ENCODE measurements at places on chromosomes 4 and X.

DNA sequence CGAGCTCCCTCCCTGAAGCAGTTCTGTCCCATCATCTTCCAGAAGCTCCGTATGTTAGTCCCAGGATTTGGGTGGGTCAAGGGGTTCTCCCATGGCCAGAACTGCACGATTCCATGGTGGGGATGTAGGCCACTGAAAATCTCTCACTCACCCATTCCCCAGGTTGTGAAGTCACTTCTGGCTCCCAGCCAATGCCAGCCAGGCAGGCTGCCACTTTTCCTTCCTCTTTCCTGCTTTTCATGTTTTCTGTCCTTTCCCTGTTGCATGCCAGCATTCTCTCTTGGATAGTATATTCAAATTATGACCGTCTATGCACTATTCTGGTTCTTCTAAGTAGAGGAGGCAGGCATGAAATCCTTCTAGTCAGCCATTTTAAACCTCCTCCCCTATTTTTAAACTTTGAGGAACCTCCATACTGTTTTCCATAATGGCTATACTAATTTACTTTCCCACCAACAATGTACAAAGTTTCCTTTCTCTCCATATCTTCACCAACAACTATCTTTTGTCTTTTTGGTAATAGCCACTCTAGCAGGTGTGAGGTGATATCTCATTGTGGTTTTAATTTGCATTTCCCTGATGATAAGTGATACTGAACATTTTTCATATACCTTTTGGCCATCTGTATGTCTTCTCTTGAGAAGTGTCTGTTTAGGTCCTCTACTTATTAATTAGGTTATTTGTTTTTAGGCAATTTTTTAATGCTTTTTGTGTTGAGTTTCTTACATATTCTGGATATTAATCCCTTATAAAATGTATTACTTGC lies 182.1 kb upstream of the TET2 start:
- no peak for DNase-seq

DNA sequence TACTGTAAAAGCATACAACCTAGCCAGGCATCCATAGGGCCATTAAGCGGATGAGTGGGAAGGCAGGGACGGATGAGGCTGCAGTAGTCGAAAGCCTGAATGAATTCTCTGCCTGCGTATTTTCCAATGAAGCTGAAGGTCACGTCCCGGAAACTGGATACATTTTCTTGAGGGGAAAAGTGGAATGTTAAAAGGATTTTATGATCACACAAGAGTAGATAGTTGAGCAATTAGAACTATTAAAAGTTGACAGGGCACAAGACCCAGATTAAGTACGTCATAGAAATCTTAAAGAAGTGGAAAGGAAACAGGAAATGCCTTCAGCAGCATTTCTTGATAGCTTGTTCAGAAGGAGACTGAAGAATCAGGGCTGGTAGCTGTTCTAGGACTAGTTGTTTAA lies 98.3 kb upstream of the CXXC4 start:
- no peak for DNase-seq

- DNase-seq, result no peak
Observed at GRCh38 chr4:6752486-6752829, 30.1 kb upstream of the KIAA0232 start.

DNA sequence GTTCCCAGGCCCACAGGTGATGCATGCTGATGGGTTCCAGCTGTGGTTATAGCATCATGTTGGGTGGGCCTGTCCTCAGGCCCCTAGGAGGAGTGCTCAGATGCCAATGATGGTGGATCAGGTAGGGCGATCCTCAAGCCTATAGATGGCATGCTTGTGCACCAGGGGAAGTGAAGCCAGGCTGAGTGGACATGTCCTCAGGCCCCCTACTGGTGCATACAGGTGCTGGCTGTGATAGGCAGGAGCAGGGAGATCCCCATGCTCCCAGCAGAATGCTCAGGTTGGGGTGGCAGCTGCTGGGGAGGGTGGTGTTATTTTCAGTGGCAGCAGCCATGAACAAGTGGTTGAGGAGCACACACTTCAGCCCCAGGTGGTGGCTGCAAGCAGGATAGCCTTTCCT lies 96.0 kb downstream of the SMARCA1 start:
- DNase-seq, result no peak

DNA sequence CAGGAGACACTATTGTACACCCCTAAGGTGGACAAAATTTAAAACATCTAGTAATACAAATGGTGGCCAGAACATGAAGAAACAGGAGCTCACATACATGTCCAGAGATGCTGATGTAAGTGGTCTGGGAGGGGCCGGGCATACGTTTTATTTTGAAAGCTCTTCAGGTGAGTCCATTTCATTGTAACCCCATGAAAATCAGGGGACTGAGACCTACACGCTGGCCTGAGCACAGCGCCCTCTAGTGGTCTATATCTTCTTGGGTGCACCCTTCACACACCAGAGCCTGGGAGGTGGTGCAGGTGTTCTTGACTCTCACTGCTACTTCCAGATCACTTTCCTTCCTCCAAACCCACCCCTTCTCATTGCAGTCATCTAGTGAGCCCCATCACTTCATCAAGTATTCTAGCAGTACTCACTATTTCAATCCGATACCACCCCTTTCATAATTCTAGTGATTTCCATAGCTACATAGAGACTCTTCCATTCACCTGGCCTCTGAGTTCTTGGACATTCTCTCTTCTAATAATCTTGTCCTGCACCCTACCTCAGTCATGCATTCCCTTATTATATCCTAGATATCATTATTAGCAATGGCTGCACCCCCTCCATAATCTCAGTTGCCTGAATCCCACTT lies 4.3 kb upstream of the TLR6 start:
- peak; percentile 46 for DNase-seq

DNA sequence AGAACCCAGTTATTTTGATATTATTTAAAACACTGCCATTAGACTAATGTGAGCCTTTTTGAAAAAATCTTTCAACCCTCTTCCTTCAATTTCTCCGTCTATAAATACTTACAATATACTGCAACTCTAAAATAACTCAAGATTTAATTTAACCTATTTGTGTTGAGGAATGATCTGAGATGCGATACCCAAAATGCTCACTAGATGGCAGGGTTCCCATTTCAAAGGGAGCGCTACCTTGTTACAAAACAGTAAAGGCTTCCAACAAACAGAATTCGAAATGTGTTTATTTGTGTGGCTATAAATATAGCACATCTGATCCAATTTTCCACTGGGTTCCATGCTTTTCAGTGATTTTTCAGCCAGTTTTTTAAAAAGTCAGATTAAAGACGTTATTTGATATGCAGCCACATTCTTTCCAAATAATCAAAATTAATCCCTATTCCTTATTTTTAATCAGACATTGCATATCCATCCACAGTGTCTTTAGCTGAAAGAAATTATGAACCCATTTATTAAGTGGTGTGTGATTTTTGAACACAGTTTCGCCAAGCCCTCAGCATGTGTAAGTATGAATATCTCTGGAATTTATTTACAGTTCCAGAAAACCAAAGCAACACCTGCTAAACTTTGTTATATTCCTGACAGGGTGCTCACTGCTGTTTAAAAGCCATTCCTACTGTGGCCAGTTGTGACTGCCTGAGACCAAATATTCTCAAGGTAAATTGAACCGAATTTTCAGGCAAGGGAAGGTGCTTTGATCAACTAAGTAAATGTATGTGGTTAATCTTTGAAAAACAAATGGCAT lies 668.0 kb upstream of the LCORL start:
- DNase-seq, result peak; percentile 58

DNA sequence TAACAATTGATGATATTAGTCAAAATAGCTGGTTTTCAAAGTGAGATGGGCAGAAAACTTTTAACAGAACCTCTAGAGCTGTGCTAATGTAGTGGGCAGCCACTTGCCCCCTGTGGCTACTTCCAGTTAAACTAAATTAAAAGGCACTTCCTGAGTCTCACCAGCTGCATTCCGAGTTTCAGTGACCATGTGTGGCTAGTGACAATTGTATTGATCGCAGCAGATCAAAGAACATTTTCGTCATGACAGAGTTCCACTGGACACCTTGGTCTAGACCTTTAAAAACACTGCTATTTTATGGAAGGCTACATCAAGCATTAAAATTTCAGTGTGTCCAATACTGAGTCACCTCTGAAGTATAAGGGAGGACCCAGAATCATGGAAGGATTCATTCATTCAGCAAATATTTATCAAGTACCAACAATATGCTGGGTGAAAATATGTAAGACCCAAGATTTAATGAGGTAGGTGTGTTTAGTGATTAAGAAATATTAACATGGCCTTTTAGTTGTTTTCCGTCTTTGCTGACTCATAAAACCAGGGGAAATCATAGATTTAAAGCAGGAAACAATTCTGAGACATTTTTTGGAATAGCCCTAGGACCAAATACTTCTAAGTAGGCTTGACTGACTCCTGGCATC lies 5.1 kb upstream of the FAT1 start:
- DNase-seq, result no peak

DNA sequence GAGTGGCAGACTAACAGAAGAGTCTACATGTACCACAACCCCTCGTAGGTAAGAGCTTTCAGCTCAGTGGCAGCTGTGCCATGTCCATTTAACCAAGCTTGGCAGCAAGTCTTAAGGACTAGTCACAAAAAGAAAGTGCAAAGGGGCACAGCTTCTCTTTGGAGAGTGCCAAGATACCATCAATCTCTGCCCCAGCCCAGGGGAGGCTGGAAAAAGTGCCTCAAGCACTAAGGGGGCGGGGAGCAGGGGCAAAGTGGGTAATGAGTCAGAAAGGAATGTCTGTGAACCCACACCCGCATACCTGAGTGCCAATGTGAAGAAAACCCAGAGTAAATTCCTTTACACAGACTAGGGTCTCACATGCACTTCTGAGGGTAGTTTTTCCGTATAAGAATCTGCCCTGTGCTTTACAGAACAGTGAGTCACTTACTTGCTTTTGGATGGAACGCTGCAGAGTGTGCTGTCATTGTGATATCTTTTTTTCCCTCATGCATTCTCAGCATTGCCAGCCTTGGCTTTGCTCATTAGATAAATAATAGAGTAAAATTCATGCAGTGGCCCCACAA lies 219.8 kb downstream of the ZNF674 start:
- DNase-seq, result no peak

GRCh38 chr4:3851881-3852280 lies 85.7 kb downstream of the ADRA2C start:
- DNase-seq, result no peak

GRCh38 chr4:116066711-116067245 lies 953.4 kb upstream of the NDST4 start:
- DNase-seq, result no peak

DNA sequence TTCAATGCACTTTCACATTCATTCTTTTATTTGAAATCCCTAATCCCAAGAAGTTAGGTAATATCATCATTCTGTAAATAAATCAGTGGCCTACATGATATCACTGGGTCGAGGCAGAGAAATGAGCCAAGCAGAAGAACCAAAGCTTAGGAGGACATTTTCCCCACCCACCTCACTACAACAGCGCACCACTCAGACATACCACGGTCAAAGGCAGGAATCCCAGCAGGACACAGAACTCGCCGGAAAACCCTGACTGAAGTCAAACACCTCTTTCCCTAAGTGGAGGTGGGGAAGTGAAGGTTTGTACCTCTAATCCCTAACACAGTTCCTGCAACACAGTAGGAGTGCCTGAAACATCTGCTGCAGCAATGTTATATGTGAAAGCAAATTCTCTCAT lies 21.5 kb downstream of the RELL1 start:
- DNase-seq, result no peak

DNA sequence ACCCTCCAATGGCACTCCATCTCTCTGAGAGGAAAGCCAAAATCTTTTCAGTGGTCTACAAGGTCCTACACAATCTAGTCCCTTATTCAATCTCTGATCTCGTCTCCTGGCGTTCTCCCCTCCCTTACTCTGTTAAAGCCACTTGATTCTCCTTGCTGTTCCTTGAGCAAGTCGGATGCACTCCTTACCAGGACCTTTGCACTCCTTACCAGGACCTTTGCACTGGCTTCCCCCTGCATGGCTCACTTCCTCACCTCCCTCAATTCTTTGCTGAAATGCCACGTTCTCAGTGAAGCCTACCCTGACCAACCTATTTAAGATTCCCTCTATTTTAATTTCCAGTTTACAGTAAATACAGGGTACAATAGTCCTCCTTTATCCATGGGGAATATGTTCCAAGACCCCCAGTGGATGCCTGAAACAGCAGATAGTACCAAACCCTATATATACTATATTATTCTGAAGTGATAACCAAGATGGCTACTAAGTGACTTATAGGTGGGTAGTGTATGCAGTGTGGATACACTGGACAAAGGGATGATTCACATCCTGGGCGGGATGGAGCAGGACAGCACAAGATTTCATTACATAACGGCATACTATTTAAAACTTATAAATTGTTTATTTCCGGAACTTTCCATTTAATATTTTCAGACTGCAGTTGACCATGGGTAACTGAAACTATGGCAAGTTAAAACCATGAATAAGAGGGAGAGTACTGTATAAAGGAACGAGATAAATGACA lies 6.5 kb upstream of the DLG3 start:
- DNase-seq, result no peak

- DNase-seq, result no peak
Observed at GRCh38 chrX:51494409-51494808, 2.0 kb downstream of the NUDT11 start.

DNA sequence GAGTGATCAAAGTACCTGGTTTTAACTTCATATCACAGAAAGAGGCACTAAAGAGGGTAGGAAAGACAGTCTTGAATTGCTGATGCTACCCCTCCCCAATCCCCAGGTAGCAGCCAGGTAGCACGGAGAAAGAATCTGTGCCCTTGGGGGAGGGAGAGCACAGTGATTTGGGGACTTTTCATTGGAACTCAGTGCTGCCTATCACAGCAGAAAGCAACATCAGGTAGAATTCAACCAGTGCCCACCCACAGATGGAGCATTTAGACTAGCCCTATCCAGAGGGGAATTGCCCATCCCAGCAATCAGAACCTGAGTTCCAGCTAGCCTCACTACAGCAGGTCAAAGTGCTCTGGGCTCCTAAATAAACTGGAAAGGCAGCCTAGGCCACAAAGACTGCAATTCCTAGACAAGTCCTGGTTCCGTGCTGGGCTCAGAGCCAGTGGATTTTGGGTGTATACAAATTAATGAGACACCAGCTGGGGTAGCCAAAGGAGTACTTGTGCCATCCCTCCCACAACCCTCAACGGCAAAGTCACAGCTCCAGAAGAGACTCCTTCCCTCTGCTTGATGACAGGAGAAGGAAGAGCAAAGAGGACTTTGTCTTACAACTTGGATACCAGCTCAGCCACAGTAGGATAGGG lies 228.1 kb downstream of the THOC2 start:
- DNase-seq, result no peak

- no peak for DNase-seq
Observed at GRCh38 chr4:173498023-173498422, 32.0 kb downstream of the HAND2 start.

GRCh38 chrX:46321676-46322075 lies 223.5 kb downstream of the ZNF674 start:
- no peak for DNase-seq

DNA sequence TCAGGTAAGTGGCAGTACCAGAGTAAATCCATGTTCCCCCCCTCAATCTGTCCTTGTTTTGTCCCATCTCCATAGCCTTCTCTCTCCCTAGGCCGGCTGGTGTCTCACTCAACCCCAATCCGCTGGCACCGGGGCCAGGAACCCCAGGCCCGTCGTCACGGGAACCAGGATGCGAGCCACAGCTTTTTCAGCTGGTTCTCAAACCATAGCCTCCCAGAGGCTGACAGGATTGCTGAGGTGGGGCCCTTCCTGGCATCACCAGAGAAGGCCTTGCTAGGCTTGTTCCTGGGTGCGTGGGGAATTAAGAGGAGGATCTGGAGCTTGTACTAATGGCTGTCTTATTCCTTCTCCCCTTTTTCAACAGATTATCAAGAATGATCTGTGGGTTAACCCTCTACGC lies 2.7 kb downstream of the TSPYL2 start:
- DNase-seq, result no peak

GRCh38 chr4:26217961-26218676 lies 102.7 kb upstream of the RBPJ start:
- no peak for DNase-seq

- DNase-seq, result no peak
Observed at GRCh38 chrX:10574663-10575062, 45.7 kb downstream of the MID1 start.

All from natural killer cell (primary cell).